ENCODE measurements at places on chromosomes 6 and 20.
A peak's percentile ranks its signal among the peaks of the same experiment; 100 is the strongest.

GRCh38 chr6:46035242-46035641 lies 19.6 kb upstream of the CLIC5 start:
- no peak for DNase-seq

DNA sequence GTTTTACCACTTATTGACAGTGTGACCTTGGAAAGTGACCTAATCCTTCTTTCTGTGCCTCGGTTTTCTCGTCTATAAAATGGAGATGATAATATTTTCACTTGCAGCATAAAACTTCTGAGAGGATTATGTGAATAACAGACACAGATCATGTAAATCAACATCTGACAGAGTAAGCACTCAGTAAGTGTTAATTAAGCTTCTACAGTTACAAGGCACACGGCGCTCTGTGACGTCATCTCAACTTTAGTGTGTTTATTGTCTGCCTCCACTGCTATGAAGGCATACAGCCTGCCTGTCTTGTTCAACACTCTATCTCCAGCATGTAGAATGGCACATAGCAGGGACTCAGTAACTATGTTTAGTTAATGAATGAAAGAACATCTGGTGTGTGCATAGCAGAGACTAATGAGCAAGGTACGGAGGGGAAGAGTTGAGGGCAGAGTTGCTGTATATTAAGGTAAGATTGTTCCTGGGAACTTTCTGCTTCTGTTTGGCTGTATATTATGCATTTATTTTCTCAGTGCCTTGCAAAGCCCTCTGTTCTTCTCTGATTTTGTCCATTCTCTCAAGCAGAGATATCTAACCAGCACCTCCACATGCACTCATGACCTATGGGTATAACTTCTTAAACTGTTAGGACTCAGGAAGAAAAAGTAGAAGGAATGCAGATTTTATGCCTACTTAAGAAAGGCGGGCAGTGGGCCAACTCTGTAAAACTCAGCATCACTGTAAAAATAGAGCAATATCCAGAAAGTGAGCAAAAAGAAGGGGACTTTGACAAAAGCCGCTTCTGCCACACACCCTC lies 66.4 kb upstream of the STMND1 start:
- no peak for DNase-seq

GRCh38 chr20:51425347-51426106 lies 117.0 kb downstream of the NFATC2 start:
- DNase-seq, result no peak

GRCh38 chr6:16334671-16335070 lies 96.3 kb downstream of the GMPR start:
- DNase-seq, result peak; percentile 93

DNA sequence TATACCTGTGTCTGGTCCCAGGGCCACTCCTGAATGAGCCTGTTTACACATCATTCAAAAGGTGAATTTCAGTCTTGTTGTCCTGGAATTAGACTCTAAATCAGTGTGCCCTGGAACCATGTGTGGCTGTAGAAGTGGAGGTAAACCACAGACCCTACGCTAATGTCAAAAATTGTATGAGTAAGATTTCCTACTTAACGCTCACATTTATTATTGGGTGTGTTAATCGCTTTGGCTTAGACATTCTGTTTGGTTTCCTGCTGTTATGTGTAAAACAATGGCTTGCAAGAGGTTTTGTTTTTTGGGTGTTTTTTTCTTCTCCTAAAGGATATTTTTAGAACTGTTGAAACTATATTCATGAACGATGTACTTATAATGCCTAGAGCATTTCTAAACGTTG lies 19.3 kb downstream of the PLCB1 start:
- peak; percentile 50 for DNase-seq

- no peak for DNase-seq
Measured at GRCh38 chr6:69867639-69867976, 1.3 kb downstream of the COL19A1 start.

DNA sequence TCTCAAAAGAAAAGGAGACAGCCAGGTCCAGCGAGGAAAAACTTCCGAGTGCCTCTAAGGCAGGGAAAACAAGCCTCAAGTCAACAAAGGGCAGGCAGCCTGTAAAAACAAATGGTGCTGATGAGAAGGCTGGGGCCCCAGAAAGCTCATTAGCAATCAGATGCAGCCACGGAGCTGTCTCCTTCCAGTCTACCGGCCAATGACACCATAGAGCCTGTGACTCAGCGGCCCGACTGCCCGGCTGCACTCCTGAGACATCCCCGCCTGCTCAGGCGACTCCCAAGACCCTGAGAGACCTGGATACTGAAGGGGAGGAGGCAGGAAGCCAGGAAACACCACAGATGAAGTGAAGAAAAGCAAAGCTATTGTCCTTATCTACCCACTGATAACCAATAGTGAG lies 120.1 kb upstream of the HDDC2 start:
- peak; percentile 31 for DNase-seq

- no peak for DNase-seq
Measured at GRCh38 chr20:35828434-35828833, 56.6 kb downstream of the PHF20 start.

DNA sequence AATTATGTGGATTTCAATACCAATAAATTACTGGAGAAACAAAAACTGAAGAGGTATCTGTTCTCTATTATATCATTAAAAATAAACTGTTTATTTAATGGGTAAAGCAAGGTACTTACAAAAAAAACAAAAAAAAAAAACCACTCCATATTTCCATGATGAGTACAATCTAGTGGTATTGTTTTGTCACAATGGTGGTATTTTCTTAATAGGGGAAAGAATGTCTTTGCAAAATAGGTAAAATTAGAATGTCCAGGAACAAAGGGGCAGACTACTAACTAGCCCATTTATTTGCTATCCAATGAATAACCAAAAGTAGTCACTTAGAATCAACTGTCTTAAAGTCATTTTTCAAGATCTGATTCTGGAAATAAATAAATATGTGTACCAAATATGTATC lies 92.0 kb downstream of the ARHGAP18 start:
- peak; percentile 31 for DNase-seq

DNA sequence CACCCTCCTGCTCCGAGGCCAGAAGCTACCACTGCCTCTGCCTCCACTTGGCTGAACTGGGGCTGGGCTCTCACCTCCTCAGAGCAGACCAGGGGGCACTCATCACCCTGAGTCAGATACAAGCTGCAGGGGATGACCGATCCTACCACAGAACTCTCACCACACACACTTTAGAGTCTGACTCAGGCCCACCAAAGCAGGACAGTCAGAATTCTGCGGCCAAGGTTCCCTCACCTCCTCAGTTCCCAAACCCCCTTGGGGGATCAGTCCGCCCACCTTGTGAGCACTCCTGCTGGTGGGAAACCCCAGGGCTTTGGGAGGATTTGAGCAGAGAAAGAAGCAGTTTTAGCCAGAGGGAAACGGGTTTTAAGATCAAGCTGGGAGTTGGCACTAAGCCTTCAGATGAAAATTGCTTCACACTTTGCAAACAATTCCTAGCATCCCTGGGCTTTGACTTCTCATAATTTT lies 587.8 kb upstream of the JAG1 start:
- peak; percentile 71 for DNase-seq

DNA sequence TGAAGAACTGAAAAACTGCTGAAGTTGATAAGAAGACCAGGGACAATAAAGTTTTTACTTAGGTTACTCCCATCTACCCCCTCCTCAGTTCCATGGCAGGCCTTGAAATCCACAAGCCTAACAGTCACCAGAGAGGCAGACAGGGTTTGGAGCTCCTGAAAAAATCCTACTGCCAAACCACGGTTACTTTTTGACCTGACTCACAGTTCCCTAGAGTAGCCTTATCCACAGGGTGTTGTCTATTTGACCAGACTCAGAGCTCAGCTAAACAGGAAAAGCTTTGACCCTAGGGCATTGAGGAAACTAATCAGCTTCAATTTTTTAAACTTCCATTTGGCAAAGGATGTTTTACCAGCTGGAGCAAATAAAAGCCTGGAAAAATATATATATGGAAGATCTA lies 257.7 kb upstream of the NT5E start:
- peak; percentile 38 for DNase-seq

- no peak for DNase-seq
Measured at GRCh38 chr6:66599541-66599940, 892.5 kb upstream of the EYS start.

DNA sequence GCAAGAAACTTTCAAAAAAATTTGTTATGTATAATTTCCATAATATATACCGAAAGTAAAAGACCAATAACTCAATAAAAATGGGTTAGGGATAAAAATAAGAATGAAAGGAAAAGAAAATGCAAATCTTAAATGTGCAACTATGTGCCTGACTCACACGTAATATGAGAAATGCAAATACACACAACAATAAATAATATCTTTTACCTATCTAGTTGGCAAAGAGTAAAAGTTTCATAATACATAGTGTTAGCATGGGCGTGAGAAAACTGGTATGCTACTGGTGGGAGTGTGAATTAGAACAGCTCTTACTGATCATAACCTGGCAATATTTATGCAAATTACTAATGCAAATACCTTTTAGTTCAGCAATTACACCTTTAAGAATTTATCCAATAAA lies 438.5 kb upstream of the CITED2 start:
- no peak for DNase-seq

DNA sequence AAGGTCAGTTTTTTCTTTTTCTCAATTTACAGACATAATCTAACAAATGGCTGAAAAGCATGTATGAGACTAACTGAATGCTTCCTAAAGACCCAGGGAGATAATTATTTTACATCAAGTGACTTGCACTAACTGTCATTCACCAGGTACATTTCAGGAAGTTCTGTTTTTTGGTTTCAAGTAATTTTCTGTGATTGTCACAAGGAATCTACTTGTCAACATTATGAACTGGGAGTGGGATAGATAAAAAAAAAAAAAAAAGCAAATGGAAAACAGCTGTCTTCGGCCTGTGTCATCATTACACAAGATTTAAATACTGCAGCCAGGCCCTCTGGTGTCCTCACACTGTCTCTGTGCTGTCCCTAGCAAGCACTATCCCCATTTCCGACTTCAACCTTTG lies 379.0 kb upstream of the HTR1E start:
- DNase-seq, result no peak

DNA sequence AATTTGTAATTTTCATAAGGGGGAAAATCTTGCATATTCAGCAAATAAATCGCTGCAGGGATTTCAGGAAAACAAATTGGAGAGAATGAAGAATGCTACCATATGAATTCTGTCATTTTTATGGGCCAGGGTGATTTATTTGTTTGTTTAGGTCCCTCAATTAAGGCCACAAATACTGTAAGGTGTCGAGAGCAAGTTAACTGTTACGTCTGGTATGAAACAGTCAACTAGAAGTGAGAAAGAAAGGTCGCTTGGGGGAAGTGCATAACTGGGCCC lies 166.9 kb upstream of the TSHZ2 start:
- no peak for DNase-seq

DNA sequence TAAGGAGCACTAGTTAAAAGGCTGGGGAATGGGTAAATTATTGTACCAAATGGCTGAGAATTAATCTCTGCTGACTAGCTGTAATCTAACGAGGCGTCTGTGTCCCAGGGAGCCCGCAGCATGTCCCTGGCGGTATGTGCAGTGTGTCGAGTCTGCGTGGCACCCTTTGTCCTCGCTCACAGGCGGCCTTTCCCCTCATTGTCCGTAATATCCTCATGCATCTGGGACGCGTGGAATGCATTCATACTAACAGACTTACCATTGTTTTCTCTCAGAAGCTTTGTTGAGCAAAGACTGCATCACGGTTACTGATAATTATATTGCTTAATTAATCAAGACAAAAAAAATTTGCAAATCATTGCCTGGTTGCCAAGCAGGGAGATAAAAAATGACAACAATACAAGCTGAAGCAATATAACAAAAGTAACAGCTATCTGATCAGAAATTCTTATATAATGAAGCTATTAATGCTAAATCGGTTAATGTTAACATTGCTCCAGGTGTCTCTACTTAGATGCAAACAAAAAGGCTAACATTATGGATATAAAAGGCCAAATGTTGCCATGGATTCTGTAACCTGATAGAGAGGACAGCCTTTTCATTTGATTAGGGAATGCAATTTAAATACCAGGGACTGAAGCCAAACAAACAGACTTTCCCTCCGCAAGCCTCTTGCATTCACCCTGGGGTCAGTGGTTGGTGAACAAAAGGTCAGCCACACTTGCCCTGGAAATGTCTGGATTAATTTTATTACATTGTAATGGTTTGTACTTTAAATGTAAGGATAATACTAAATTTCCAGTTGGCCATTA lies 124.8 kb downstream of the INSM1 start:
- no peak for DNase-seq

- DNase-seq, result peak; percentile 63
Measured at GRCh38 chr6:121305957-121306607, 28.2 kb downstream of the TBC1D32 start.

DNA sequence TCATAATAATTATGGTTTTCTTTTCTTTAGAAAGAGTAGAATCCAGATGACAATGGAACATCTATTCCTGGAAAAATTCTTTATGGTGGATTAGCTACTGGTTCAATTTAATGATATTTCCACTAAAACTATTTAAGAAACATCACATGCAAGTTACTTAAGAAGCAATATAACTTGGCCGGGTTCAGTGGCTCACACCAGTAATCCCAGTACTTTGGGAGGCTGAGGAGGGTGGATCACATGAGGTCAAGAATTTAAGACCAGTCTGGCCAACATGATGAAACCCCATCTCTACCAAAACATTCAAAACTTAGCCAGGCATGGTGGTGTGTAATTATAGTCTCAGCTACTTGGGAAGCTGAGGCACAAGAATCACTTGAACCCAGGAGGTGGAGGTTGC lies 65.9 kb upstream of the SMLR1 start:
- no peak for DNase-seq

DNA sequence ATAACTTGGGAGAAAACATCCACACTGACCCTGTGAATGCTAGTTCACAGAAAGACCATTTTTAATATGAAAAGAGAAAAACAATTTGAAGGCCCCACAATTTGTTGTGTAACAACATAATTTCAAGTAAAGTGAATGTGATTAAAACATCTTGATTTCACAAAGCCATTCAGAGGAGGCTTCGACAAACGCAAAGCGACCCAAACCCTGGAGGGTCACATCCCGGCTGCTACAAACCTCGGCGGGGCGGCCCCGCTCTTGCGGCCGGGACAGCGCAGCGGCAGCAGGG lies 14.0 kb downstream of the FOXC1 start:
- no peak for DNase-seq

DNA sequence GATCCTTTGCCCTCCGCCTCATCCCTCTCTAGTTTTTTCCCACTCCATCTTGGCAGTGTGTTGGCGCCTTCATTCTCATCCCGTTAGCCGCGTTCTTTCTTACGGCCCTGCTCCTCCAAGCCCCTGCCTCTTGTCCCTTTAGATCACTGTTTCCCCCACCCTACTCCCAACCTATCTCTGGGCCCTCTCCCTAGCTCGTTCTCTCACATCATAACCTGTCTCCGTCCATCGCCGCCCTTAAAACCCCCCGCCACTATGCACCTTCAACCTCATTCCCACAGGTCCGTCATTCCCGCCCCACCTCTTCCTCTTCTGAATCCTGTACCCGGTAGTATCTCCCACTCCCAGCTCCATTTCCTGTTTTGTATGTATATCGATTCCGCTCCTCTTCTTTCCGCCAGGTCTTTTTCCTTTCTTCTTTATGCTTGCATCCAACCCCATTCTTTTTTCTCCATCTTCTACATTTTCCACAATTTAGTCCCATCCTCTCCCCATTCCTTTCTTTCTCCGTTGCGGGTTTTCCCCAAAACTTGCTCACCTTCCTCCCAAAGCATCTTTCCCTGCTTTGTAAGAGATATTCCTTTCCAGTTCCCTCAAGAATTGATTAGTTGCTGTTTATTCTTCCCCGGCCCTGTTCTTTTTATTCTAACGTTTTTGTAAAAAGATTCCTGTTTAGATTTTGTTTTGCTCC lies 671 bp downstream of the EFHC1 start:
- DNase-seq, result peak; percentile 33

GRCh38 chr20:57417830-57418780 lies 26.9 kb downstream of the RBM38 start:
- DNase-seq, result no peak

GRCh38 chr6:71222671-71223070 lies 65.9 kb upstream of the OGFRL1 start:
- DNase-seq, result no peak

Measured in fibroblast of pulmonary artery (primary cell).